ENCODE measurements at places on chromosomes 13 and 19.

- DNase-seq: no peak
These were observed 78.6 kb downstream of the SPACA7 start for GRCh38 chr13:112454648-112455334.

GRCh38 chr19:52028780-52029123 is 573 bp upstream of the ZNF614 start:
- DNase-seq: no peak

- DNase-seq: no peak
These were observed 56.1 kb downstream of the KL start for GRCh38 chr13:33072282-33072681.

DNA sequence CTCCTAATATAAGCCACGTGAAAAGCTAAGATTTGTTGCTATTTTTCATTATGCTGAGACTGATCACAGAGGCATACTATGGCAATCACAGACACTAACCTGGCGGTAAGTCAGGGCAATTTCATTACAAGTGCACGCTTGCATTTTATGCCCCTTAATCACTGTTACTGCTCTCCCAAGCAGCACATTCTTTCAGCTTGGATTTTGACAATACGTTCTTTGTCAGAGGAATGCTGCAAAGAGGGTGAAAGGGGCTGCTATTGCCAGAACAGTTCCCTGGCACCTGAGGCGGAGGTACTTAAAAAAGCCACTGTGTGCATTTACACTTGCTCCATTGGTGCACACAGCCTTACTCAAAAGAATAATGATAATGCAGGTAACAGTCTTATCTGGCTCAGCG is 346.6 kb downstream of the RFC3 start:
- no peak for DNase-seq

DNA sequence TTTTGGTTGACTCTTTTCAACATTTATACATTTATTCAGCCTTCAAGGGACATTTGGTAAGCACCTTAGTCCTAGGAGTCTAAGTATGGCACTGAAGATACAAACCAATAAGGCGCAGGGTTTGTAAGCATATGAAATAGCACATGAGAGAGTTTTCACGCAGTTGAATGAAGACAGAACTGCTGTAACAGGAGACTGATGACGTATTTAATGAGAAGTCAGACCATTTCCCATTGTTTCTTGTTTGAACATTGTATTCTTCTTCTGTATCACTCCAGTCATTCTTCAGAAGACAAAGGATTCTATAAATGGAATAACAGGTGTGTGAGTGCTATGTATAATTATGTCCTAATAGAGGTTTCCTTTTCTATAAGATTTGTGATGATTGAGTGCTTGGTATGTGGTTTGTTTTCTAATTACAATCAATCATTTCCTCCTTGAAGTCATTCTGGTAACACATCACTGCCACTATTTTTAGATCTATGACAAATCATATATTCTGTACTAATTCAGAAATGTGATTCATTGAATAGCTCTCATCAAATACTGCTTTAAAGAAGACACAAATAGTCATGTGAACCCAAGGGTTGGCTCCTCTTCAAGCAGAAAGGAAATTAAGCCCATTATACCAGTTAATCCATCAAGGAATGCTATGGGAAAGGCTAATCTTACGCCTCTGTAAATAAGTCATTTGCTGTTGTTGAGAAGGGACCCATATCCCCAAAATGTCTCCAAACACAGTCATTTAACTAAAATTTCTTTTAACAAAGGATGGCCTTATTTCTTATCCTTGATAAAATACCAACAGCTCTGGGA is 222.8 kb upstream of the NBEA start:
- no peak for DNase-seq

- DNase-seq: no peak
These were observed 1.8 kb upstream of the SHD start for GRCh38 chr19:4277191-4277696.

DNA sequence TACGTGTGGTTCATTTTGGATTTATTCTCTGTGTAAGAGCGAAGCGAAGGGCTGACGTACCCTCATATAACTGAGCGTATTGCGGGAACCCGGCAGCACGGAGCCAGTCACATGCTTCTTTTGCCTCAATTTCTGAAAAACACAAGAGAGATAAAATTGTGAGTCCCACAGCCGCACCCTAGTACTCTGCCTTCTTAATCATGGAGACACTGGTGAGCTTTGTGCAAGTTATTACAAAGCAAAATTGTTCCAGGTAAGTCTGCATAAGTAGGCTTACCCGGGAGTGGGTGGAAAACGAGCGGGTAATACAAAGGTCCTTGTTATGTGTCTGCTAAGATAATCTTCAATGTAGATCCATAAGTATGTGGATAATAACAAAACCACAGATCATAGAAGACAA is 118.1 kb downstream of the STARD13 start:
- no peak for DNase-seq

- DNase-seq: no peak
These were observed 5.0 kb downstream of the PVR start for GRCh38 chr19:44648631-44649251.

DNA sequence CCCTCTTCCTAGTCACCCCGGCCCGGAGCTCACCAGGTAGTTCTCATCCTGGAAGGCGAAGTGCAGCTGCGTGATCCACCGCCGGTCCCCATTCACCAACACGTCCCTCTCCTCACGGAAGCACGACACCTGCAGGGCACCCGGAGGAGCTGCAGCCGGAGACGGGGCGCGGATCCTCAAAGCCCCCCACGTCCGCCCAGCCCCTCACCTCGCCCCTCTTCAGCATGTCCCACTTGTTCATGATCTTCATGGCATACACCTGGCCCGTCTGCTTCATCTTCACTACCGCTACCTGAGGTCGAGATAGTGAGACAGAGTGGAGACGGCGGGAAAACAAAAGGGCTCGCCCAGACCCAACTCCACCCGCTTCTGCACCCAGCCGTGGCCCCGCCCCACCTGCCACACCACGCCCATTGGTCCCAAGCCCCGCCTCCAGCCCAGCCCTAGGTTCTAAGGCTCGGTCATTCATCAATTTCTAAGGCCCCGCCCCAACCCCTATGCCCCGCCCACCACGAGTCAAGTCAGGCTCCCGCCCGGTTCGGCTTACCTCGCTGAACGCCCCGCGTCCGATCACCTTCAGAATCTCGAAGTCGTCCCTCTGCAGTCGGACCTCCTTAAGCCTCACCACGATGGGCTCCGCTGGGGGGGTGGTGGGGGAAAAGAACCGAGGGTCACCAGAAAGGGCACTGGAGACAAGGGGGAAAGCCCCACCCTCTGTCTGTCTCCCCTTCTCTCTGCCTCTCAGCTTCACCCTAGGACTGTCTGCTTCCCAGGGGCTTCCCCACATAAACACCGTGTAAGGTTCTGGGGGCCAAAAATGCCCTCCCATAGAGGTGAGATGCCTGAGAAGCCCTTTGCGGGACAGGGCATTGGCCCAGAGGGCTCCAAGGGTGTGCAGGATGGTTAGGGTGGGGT is 2.8 kb downstream of the DMPK start:
- DNase-seq: no peak

GRCh38 chr13:71610876-71611275 is 256.1 kb downstream of the DACH1 start:
- DNase-seq: no peak

GRCh38 chr13:71611292-71611691 is 255.7 kb downstream of the DACH1 start:
- DNase-seq: no peak

- no peak for DNase-seq
These were observed 108.9 kb upstream of the STARD13 start for GRCh38 chr13:33394294-33394932.

- no peak for DNase-seq
These were observed 12.1 kb upstream of the CEACAM3 start for GRCh38 chr19:41784312-41784711.

DNA sequence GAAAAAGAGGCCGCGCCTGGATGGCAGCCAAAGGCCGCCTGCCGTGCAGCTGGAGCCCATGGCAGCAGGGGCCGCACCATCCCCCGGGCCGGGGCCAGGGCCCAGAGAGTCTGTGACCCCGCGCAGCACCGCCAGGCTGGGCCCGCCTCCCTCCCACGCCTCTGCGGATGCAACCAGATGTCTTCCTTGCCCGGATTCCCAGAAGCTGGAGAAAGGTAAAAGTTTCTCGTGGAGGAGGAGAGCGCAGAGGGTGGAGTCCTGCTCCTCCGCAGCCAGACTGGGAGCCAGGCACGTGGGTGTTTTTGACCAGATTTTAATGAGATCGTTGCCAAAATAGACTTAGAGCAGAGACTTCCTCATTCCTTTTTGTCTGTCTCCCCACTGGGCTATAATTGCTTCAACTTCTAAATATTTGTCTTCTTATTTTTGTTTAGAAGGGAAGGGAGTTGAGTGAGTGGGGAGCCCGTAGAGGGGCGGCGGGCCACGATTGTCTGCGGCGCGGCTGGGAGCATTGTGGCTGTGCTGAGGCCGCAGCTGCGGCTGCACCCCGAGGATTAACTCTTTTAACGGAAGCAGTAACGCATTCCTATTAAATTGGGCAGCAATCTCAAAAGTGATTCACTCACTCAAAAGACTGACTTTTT is 22.8 kb upstream of the NDUFS7 start:
- no peak for DNase-seq

DNA sequence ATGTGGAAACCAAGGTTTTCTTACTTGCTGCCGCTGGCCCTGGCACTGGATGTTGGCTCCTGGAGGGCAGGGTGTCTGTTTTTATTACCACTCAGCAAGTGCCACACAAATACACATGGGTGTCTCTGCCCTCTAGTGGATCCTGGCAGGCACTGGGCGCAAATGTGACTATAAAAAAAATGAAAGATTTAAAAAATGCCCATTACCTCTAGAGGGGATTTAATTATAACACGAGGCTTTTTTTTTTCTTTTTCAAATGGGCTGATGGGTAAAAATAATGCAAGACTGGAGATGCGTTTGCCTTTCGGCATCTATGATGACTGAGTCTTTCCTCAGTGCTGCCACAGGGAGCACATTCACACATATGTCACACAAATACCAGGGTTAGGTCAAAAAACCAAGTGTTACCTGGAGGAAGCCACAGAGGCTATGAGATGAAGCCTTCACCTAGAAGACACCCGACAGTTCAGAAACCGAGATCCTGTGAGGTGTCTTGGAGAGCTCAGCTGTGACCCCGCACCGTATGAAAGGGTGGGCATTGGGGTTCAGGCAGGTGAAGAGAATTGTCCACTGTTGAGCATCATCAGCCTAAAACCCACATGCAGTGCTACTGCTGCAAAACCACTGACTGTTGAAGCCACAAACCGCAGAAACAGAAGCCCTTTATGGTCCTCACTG is 25.7 kb downstream of the CHAMP1 start:
- DNase-seq: peak; percentile 14

DNA sequence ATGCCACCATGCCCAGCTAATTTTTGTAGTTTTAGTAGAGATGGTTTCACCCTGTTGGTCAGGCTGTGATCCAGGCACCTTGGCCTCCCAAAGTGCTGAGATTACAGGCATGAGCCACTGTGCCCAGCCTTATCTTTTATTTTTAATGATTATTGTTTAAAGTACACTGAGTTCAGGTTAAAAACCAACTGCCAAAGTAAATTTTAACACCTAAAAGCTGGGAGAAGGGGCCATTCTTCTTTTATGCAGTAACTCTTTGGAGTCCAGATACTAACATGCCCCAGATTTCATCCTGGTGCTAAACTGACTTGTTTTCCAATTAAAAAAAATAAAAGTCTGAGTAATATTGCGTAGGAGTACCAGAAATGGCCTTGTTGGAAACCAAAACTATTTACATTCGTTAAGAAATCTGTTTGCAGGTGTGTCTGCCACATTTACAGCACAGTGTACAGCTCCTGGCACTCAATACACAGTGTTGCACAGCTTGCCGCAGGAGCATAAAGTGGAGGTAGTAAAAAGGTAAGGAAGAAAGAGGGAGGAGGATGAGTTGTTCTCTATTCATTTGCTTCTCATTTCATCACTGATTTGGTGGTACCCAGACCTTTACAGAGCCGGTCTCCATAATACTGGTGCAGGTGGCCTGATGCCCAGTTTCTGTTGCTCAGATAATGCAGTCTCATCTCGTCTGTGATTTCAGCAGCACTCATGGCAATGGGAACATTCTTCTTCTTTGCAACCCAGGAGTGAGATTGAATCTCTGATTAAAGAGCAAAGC is 108.9 kb downstream of the PCCA start:
- no peak for DNase-seq

- DNase-seq: no peak
These were observed 30.4 kb downstream of the CEBPG start for GRCh38 chr19:33403973-33404304.

- peak; percentile 59 for DNase-seq
These were observed 110.9 kb downstream of the SACS start for GRCh38 chr13:23322353-23323336.

DNA sequence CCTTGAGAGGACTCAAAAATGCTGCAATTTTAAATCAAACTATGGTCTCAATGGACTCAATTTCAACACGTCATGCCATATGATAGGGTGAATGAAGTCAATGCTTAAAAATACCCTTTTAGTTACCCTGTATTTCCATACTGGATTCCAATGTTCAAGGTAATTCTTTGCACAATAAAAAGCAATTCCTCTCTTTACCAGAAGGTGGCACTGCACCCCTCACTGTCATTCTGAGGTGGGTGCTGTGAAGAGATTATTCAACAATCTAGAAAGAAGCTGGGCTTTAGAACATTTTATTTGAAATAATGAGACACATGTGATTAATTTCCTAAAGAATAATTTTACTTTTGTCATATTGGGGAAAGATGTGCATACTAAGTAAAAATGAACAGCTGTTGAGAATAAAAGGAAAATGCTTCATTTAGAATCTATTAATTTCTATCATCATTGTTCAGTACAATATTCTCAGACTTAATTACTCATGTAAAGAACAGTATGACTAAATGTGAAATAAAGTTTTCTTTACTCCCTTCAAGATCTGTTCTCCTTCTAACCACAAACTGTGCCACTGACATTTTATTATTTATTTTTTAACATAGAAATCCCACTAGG is 789.1 kb downstream of the GPC5 start:
- no peak for DNase-seq

GRCh38 chr19:38975861-38976271 is 324 bp upstream of the FBXO17 start:
- no peak for DNase-seq

DNA sequence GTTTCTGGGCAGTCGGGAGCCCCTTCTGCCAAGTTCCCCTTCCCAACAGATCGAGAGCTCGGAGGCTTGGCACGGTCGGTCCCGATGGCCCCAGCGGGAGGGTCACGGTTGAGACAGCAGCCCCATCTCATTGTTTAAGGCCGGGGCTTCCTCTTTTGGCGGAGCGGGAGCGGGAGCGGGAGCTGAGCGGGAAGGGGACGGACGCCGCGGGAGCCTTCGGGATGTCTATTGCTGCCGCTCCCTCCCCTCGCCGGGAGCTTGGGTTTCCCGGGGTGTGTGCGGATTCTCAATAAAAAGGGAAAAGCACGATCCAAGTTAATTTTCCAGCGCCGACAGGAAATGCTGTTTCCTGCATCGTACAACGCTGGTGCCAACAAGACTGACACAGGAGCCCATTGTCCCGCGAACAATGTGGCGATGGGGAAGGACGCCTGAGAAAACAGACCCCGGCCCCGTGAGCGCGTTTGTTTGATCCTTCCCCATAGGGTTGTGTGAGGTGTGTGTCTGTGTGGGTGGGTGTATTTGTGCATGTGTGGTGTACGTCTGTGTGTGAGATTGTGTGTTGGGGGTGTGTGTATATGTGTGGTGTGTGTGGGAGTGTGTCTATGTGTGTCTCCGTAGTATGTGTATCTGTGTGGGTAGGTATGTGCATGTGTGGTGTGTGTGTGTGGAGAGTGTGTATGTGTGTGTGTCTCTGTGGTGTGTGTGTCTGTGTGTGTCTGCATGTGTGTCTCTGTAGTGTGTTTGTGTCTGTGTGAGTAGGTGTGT is 36.3 kb upstream of the FLT1 start:
- no peak for DNase-seq
